ENCODE measurements at places on chromosomes 4 and X. TPM values are rescaled to one million over a fixed set of nuclear protein-coding genes. Genes with fewer than 3 reads are reported as not detected.

GRCh38 chr4:142743121-142743825 is 102.8 kb downstream of the INPP4B start:
- no peak for DNase-seq

DNA sequence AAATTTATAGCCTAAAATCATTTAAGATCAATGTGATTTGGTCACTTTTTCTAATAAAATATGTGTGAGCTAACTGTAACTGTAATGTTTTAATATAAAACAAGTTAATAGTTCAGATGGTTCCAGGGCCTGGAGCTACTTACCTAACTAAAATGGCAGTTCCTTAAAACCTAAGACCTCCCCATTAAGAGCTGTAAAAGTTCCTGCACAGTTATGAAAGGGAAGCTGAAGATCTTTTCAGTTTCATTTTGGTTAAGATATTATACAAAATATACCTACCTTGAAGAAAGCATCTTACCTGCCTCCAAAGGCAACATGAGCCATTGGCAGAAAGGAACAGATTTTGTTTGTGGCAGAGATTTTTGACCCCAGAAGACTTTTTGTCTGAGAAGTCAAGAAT is 30.1 kb downstream of the HPF1 start:
- DNase-seq = no peak

DNA sequence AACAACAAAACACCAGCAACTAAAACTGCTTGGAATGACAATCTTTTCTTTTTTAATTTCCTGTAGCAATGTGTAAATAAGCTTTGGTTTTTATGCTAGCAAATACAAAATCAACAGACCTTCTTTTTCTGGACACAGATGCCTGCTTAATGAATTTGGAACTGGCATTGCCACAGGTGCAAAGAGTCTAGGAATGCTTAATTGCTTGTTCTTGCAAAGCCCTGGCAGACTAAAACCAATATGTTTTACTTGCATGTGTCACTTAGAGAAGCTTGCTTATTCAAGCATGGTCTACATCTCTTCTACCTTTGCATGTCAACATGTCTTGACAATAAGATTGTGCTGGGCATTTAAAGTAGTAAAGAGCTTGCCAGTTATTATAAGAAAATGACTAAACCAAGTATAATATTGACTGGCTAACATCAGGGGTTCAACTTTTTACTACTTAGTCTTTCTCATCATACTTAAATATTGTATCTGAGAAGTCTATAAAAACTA is 656.7 kb upstream of the NDST4 start:
- no peak for DNase-seq

DGKK gene
- not detected for total RNA-seq

DNA sequence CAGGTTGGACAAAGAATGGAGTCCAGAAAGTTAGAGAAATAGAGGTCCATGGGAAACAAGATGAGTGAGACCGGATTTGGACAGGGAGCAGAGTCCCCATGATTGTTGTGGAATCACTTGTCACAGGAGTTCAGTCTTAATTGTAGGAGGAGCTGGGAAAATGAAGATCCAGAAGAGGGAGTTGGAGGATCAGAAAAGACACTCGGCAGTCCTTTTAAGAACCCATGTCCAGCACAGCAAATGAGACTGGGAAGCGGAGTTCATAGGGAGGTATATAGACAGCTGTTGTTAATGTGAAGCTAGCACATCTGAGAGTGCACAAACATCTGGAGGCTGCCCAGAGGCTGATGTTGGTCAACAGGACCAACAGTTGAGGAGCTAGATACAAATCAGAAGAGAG is 111.4 kb upstream of the RXFP1 start:
- no peak for DNase-seq

DNA sequence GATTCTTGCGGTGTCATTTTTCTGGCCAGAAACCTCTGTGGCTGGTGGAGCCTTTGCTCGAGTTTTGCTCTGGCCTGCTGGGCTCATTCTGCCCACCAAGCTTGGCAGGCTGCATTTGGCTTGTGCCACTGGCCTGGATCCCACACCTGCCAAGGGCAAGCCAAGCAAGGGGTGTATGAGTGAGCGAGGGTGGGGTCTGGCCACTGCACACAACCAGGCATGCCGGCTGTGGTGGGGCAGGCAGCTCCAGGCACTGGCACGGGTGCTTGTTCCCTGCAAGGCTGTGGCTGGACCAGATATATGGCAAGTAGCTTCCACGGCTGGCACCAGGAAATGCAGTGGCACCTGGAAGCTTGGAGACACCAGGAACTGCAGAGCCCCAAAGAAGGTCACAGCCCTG is 68.6 kb upstream of the PPP3CA start:
- no peak for DNase-seq

DNA sequence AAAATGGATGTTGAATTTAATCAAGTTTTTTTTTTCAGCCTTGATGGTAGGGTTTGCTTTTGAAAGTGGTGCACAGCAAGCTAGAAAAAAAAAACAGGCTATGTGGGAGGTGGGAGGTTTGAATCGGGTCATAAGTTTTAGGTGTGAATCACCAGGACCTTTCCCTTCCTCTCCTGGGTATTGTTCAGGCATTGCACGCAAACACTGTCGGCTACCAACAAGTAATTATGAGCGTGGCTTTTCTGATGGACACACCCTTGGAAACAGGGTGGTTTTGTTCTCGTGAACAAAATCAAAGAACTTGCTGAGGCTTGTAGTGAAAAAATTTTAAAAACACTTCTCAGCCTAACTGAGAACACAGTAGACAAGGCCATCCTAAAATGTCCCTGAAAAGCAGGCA is 18.1 kb downstream of the PIR start:
- no peak for DNase-seq

DNA sequence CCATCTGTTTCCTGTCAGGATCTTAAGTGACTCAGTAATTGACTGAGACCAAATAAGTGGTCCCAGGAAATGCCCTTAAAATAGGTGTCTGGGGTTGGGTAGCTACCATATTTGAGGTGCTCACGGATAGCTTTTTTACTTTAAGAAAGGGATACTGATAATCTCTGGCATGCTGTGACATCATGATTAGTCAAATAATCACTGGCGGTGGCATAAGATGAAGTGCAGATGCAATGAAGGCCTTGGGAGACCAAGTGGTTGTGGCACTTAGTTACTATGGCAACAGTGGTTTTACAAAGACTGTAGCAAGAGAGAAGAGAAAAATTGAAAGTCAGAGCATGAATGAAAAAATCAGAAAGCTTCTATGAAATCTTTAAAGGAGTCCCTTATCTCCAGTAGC is 114.5 kb upstream of the SLIT2 start:
- no peak for DNase-seq

ATP8A1 gene
- 24.7 TPM for total RNA-seq

TXK gene
- total RNA-seq = 14.2 TPM

DNA sequence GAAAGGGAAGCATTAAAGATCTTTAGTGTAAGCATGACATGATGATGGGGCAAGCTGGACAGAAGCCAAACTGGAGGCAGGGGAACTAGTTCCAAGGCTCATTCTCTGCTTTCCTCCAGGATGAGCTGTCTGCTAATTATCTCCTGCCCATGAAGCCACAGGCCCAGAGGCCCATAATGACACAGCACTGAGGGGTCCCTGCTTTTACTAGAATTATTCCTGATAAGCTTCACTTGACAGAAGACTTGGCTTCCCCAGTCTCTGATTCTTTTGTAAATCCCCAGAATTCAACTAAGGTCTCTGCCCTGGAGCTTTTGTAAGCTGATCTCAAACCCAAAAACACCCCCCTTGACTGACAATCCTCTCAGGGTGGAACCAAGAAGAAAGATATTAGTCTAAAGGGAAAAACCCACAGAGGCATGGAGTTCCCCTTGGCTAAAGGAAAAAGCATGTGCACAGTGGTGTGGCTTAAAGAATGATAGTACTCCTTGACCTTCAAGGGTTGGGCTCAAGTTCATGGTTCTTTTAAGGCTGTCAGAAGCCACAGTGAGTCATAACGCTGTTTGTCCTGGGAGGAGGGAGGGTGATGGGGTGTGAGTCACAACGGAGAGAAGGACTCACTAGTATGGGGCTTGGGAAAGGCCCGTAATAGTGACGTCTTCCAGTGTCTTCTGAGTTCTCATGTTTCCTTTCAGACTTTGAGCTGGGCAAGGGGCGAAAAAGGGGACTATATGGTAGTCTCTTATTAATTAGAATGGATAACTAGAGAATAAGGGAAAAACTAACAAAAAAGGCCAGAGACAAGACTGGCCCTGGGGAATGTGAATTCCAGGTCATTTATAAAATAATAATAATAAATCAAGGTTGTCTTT is 146.0 kb upstream of the CPEB2 start:
- peak; percentile 76 for DNase-seq

GRCh38 chrX:40004921-40005291 is 92.9 kb downstream of the BCOR start:
- no peak for DNase-seq

DNA sequence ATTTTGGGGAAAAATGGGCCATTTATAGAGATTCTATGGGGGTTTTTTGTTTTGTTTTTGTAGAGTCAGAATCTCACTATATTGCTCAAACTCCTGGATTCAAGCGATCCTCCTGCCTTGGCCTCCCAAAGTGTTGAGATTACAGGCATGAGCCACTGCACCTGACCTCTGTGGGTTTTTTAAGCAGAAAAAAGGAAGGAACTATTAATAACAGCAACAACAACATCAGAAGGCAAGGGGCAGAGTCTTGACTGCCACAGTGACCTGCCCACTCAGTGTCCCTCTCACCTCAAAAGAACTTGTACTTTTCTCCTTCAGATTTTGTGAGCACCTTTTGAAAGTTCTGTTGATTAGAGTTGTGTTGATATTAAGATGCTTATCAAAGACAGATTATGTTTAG is 48.1 kb downstream of the FNIP2 start:
- DNase-seq = no peak

- DNase-seq = no peak
Measured at GRCh38 chr4:155602351-155603140, 64.1 kb upstream of the GUCY1A1 start.

DNA sequence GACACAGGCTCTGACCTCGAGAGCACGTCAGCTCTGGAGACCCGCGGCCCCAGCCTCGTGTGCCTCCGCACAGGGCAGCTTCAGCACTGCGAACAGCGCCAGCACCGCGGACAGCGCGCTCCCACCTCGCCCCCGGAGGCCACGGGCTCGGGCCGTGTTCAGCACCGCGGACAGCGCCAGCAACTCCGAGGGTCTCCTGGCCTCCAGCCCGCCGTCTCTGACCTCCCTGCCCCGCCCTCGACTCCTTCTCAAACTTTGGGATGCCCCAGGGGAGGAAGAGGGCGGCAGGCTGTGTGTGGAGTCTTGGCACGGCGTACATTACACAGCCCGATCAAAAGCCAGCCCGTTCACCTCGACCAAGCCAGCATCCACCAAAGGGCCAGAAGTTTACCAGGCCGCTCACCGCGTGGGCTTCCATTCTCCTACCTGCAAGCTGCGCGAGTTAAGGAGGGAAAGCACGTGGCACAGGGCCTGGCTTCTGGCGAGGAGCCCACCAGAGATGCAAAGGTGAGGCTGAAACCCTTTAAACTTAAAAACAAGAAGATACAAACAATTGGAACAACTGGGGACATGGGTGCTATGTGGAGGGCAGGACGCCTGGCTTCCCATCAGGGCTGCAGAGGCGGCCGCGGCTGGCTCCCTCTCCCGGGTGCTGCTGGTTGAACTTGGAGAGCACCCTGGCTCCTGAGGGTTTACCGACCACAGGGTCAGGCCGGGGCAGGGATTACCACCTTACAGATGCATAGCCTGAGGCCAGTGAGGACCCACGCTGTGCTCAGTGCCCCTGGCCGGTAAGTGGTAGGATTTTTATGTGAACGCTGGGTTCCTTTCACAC is 4.5 kb upstream of the NKX1-1 start:
- DNase-seq = peak; percentile 75

GRCh38 chrX:10512258-10512657 is 108.1 kb downstream of the MID1 start:
- DNase-seq = no peak

DNA sequence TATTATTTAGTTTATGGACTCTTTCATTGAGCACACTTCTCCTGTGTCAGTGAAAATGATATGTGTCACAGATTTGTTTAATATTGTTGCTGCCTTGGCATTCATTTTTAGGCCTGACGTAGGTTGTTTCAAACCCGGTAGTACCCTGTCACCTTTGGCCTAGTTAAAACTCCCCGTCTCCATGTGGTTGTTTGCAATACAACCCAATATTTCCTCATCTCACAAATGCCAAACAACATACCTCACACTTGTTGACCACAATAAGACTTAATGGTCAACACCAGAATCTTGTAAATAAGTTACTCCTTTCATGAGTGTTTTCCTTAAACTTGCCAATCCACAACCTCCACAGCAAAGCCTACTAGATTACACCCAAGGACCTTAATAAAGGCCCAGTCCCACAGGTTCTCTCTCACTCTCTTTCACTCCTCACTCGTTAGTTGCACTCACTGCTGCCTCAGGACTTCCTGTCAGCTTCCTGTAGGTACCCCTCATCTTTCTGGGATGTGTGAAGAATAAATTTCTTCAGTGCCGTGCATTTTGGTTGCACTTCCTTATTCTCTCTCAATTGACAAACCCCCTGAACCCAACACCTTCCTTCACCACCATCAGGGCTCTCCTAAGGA is 31.3 kb downstream of the IL13RA2 start:
- DNase-seq = no peak

DNA sequence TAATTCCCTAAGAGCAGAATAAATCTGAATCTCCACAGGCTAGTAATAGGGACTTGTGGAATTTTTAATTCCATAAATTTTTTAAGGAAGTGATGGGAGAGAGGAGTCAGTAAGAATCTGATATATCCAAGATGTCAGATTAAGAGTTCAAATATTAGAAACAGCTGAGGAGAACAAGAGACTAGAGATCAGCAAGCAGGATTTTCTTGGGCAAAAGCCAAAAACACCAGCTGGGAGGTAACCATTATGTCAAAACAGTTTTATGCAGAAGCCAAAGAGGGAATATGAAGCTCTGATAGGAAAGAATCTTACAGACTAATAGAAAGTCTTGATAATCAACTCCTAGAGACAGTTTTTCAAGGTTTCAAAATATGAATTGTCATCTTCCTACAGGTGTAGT is 72.2 kb upstream of the RBPJ start:
- no peak for DNase-seq

MBNL3 gene
- total RNA-seq = 28.6 TPM

FGFRL1 gene
- total RNA-seq = 17.2 TPM

NAT8L gene
- total RNA-seq = 0.56 TPM

DNA sequence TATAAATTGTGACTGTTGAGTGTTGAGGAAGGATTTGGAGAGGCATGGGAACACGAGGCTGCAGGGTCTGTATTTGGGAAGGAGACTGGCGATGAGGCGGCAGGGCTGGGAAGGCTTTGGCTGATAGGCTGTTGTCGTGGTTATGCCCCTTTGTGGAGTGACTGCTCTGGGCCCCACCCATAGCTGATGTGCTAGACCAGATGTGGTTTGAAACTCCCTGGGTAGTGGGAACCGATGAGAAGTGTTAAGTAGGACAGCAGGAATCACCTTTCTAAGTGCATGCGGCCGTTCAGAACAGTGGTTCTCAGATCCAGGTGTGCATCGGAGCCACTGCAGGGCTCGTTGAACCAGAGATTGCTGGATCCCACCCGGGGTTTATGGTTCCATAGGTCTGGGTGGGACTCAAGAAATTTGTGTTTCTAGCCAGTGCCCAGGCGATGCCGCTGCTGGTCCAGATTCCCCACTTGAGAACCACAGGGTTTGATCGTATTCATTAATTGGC is 42.3 kb downstream of the TBC1D14 start:
- no peak for DNase-seq
